Neural progenitor cell (in vitro differentiated cells): ENCODE measurements at places on chromosomes 3 and 15.

- peak; percentile 84 for DNase-seq
Observed at GRCh38 chr3:61946570-61947324, 385.4 kb downstream of the PTPRG start.

GRCh38 chr3:16079519-16079918, 95.0 kb upstream of the GALNT15 start:
- no peak for DNase-seq

DNA sequence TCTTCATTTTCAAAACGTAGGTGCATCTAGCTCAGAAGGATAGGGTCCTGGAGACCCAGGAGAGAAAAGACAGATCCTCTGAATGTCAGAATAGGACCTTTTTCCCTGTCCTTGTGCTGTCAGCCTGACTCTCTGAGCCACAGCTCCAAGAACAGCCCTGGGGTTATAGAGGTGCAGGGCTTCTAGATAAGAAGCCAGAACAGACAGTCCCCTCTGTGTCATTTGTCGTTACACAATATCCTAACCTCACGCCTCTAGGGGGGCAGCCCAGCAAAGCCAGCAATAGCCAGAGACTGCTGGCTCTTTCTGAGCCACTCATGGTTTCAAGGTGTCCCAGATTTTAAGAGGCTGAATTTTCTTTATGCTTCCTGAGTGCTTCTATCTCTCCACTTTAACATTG, 153.2 kb upstream of the THBS1 start:
- DNase-seq: no peak

- peak; percentile 59 for DNase-seq
Observed at GRCh38 chr3:179146911-179147513, 1.1 kb upstream of the PIK3CA start.

DNA sequence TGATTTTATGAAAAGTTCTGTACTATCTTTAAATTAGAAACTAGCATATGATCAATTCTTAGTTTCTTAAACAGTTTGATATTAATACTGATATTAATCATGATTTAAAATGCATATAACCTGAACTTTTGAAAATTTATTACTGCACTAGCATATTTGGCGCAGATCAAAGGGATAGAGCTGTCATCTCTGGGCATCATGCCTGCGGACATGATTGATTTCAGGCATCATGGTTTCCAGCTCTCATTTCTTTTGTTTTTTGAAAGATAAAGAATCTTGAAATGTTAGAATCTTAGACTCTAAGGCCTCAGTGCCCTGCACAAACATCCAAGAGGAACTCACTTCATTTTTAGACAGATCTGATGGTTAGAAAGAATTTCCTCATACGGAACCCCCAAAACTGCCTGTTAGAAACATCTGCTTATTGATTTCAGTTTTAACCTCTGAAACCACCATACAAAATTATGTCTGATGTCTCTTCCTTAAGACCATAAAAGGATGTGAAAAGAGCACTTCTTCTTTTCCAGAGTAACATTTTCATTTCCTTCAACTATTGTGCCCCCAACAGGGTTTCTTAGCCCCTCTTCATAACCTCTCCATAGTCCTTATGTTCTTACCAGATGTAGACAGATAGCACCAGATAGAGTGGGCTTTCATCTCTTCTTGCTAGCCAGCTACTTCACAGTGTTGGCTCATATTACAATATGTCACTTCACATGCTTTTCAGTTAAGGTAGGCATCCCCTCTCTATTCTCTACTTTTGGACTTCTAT, 110.8 kb downstream of the BBX start:
- DNase-seq: no peak

DNA sequence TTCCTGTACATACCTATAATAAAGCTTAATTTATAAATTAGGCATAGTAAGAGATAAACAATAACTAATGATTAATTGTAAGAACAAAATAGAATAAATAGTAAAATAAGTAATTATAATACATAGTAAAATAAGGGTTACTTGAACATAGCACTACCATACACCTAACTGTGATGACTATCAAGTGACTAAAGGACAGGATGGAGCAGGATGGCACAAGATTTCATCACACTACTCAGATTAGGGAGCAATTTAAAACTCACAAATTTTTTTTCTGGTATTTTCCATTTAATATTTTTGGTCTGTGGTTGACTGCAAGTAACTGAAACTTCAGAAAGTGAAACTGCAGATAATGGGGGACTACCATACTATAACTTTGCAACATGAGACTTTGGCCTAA, 14.8 kb downstream of the RFX7 start:
- DNase-seq: no peak

DNA sequence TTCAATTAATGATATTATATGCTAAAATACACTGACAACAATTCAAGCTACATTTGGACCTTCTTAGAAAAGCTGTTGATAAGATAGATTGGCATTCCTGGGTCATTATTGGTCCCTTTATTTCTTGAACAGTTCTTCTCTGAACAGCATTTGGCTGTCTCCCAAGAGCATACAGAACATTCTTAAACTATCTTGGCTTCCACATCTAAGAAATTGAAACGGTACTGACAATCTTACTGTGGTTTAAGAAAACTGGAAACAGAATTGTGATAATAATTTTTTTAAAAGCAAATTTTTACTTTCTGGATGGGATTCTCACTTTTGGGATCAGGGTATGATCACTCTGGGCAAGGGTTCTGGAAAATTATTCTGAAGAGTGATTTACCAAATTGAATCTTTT, 161.7 kb upstream of the ZNF385D start:
- DNase-seq: no peak

GRCh38 chr3:47711596-47711995, 70.1 kb downstream of the SMARCC1 start:
- no peak for DNase-seq

DNA sequence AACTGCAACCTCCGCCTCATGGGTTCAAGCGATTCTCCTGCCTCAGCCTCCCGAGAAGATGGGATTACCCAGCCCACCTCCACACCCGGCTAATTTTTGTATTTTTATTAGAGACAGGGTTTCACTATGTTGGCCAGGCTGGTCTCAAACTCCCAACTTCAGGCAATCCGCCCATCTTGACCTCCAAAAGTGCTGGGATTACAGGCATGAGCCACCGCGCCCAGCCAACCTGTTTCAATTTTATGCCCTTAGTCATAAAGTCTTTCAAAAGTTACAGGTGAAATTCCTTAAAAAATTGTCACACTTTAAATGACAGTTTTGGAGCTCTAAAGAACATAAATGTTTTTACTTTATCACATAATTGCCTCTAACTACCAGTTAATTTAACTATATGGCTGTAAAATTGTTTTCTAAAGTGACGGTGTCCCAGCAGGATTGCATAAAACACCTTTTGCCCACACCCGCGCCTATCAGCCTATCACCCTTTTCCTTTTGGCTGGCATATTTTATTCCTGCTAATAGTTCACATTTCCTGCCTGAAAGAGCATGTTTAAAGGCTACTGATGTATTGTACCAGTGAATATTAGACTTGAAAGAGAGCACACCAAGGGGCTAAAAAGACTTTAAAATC, 164.2 kb upstream of the SEMA6D start:
- no peak for DNase-seq

DNA sequence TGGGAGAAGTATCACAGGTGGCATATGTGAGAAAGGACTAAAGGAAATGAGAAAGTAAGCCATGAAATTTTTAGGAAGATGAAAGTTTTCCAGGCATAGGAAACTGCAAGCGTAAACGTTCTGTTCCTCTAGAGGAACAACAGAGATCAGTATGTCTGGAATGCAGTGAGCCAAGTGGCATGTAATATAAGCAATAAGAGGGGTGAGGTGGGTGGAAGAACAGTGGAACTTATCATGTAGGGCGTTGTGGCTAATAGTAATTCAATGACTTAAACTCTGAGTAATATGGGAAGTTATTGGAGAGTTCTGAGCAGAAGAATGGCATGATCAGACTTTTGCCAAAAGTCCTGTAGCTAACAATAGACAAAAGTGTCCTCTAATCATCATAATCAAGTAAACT, 902.9 kb downstream of the EPHA3 start:
- DNase-seq: peak; percentile 26

- no peak for DNase-seq
Observed at GRCh38 chr3:188729422-188729821, 442.3 kb upstream of the TPRG1 start.

DNA sequence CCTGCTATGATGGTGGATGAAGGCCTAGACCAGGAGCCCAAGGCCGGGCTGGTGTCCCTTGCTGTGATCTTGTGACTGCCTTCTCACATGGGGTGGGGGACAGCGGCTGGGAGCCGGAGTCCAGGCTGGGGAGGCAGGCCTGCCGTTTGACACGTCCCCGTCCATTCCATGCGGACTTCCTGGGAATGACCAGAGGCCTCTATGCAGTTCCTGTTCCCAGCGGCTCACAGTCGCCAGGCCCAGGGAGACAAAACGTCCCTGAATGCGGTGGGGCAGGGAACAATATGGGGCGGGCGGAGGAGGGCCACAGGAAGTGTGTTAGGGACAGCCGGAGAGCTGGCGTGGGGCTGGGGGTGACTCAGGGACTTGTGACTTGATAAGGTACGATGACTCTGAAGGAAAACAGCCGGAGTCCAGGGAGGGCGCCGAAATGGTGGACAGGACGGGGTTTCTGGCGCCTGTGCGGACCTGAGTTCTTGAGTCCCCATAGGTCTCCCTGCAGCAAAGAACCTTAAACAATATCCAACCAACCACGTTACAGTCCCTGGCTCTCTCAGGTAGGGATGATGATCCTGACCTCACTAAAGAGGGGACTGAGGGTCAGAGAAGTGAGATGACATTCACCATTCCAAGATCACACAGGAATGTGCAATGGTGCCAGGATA, 40.5 kb upstream of the SMAD6 start:
- no peak for DNase-seq

- no peak for DNase-seq
Observed at GRCh38 chr3:11140030-11140712, 14.1 kb upstream of the HRH1 start.

DNA sequence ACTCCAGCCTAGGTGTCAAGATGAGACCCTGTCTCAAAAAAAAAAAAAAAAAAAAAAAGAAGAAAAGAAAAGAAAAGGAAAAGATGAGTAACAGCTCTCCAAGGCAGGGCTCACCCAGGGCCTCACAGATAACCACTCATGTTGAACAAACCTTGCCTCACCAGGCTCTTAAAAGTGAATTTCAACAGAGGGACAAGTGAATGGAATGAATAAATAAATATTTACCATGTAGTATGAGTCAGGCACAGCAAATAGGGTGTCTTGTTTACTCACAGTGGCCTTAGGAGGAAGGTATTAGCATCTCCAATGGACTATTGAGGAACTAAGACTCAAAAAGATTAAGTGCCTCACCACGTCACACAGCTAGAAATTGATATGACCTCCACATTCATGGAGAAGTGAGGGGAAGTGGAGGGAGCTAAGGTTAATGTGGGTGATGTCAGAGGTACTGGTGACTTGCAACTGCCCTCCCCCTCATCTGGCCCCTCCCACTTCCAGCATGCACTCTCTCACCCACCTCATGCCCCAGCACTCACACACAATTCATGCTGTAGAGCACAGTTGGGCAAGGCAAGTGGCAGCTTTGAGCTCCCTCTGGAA, 255.5 kb downstream of the UACA start:
- DNase-seq: no peak

DNA sequence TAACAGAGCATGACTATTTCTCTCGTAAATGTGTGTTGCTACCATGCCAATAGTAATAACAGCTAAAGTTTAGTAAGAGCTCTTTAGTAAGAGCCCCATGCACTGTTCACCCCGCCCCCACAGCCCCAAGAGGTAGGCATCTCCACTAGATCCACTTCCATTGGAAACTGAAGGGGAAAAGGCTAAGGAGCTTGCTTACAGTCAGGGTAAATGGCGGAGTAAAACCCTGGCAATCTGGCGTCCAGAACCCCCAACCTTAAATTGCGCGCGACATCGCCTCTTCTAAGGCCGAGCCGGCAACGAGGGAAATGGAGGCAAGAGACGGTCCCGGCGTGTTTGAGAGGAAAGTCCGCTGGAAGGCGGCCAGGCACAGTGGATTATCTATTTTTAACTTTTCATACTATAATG, 654 bp upstream of the C3orf38 start:
- DNase-seq: peak; percentile 56

GRCh38 chr15:55834331-55834730, 91.4 kb upstream of the PRTG start:
- DNase-seq: no peak

- no peak for DNase-seq
Observed at GRCh38 chr3:41198046-41198445, 1.3 kb upstream of the CTNNB1 start.

- DNase-seq: no peak
Observed at GRCh38 chr15:56950979-56951378, 32.5 kb downstream of the TCF12 start.

GRCh38 chr15:62118520-62119226, 46.4 kb downstream of the C2CD4B start:
- no peak for DNase-seq

DNA sequence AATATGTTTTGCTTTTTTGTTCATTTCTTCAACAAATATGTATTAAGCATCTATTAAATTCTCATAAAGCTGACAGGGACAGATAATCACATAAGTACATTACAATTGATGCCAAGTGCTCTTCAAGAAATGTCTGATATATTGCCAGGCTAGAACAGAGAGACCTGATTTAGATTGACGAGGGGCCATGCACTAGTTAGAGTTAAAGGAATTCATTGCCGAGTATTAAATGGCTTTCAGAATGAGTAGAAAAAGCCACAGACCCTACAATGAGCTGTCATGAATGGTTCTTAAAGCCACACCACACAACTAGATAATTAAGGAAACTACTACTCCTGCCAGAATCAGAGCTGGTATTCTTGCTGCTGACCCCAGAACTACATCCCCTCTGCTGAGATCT, 250.2 kb upstream of the MME start:
- DNase-seq: no peak

DNA sequence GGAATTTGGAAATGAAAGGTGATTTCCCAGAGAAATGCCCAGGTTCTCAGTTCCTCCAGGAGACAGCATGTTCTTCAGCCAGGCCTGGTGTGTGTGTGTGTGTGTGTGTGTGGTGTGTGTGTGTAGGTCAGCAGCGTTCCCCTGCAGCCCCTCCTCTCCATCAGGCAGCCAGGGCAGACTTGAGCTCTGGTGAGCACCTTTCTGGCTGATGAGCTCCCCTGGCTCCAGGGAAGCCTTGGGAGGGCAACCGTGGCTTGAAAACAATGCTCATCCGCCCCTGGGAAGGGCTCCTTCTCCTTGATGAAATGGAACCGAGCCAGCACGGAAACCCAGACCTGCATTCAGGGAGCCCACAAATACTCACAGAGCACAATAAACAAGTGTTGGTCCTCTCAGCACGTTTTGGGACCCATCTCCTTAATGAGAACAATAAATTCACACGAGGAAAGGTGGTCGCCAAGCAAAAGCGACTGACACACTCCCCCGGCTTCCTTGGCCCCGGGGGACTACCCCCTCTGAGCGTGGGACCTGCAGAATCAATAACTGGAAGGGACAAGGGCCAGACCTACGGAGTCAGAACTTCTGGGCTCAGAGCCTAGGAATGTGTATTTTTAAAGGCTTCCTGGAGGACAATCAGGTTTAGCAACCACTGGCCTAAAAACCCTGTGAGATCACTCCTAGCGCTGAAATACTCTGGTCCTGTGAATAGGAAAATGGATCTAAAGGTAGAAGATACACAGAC, 38.6 kb upstream of the HES1 start:
- no peak for DNase-seq
